ENCODE measurements at places on chromosomes 12 and 14.
A peak's percentile ranks its signal among the peaks of the same experiment; 100 is the strongest.

- DNase-seq, result no peak
Measured at GRCh38 chr14:79569072-79569471, 642.2 kb downstream of the DIO2 start.

DNA sequence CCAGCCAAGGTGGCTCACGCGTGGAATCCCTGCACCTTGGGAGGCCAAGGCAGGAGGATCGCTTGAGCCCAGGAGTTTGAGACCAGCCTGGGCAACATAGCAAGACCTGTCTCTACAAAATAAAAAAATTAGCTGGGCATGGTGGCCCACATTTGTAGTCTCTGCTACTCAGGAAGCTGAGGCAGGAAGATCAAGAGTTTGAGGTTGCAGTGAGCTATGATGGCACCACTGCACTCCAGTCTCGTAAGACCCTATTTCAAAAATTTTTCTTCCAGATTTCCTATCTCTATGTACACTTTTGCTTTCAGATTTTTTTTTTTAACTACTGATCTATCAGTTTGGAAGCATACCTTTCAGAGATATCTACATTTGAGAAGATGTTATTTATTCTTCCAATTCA is 15.3 kb downstream of the SNX6 start:
- DNase-seq, result no peak

GRCh38 chr14:66859063-66859671 is 330.1 kb upstream of the GARIN2 start:
- no peak for DNase-seq

- DNase-seq, result peak; percentile 75
Measured at GRCh38 chr12:52156757-52157565, 34.9 kb downstream of the KRT80 start.

DNA sequence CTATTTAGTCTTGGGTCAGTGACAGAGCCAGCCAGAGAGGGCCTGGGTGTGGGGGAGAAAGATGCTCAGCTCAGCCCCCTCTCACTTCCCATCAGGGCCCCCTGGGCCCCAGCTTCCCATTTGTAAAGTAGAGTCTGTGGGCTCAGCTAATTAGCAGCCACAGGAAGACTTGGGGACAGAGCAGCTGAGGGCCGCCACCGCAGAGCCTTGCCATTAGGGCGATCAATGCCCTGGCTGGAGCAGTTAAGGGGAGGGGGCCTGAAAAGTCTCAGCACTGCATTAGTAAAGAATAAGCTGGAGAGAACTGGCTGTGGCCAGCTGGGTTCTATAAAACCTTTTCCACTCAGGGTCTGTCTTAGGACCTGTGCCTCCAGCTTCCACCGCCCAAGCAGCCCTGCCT is 2.7 kb downstream of the PLEKHD1 start:
- no peak for DNase-seq

GRCh38 chr12:115697340-115697739 is 580.2 kb downstream of the MED13L start:
- DNase-seq, result peak; percentile 4

DNA sequence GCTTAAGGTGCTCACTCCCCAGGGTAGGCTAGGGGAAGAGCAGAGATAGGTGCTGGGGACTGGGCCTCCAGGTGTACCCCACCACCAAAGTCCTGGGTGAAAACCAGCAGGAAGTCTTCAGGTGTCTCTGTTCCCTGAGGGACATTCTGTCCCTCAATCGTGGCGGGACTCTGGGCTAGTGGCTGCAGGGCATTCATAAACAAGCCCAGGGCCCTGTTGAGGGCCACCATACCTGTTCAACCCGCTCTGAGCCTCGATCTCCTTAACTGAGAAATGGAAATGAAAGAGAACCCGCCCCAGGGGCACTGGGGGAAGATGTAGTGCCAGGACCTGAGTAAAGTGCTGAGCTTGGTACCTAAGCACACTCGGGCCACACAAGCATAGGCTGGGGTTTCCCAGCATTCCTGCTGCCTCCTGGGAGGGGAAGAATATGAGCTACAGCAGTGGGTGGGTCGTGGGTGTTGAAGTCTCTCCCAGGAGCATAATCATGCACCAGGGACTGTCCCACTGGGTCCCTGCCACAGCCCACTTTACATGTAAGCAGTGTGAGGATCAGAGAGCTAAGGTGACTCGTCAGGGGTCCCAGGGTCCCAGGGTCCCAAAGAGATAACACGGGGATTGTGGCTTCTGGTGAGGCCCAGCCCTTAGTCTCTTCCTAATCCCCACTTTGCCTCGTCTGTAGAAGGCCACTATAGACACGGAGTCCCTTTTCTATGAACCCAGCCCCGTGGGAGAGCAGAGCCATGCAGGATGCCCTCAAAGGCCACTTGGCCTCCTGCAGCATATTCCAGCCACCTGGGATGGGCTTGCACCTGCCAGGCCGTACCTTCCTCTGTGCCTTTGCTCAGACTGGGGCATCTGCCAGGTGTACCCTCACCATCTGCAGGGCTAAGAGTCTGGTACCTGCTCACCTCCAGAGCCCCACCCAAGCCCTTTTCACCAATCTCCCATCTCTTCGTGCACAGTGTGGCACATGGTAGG is 14.4 kb downstream of the FAM222A start:
- no peak for DNase-seq

DNA sequence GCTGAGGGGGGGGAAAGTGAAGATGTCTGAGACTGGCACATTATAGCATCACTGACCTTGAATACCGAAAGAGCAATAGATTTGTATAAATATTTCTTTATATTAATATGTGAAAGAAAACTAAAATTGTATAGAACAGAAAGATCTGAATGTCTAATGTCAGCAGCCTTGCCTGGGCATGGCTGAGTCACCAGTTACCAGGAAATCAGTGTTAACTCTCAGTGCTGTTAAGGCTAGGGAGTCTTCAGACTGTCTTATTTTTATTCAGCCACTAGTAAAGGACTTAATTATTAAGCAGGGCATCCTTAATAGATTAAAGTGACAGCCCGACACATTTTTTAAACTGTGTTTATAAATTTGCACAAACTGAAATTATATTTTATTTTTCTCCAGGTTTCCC is 122.9 kb upstream of the AEBP2 start:
- DNase-seq, result no peak

- no peak for DNase-seq
Measured at GRCh38 chr12:31750747-31751039, 21.9 kb upstream of the AMN1 start.

GRCh38 chr14:90624732-90625400 is 191.4 kb downstream of the TTC7B start:
- DNase-seq, result peak; percentile 82
